ENCODE measurements at places on chromosomes 5 and 9.

- DNase-seq = no peak
Measured at GRCh38 chr9:124137009-124137943, 120.5 kb upstream of the NEK6 start.

GRCh38 chr5:82388181-82388580 is 110.0 kb upstream of the RPS23 start:
- DNase-seq = no peak

GRCh38 chr9:8685825-8686224 is 886.2 kb upstream of the DMAC1 start:
- no peak for DNase-seq

- DNase-seq = no peak
Measured at GRCh38 chr9:134656334-134657006, 14.9 kb downstream of the COL5A1 start.

DNA sequence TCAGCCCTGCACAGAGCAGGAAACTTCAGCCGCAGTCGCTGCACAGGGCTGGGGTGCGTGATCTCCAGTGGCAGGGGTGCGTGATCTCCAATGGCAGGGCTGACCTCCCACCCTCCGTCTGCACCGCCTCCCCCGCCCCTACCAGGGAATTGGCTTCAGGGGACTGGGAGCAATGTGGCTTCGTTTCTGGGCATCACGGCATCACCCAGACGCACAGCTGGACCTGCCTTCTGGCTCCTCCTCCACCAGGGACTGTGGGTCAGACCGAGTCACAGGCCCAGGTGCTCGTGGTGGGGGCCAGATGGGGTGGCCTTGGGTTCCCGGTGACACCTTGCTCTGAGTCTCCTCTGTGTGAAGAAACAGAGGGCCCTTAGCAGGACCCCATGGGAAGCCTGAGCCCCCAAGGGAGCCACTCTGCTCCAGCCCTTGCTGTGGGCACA is 51.1 kb downstream of the AHRR start:
- no peak for DNase-seq

DNA sequence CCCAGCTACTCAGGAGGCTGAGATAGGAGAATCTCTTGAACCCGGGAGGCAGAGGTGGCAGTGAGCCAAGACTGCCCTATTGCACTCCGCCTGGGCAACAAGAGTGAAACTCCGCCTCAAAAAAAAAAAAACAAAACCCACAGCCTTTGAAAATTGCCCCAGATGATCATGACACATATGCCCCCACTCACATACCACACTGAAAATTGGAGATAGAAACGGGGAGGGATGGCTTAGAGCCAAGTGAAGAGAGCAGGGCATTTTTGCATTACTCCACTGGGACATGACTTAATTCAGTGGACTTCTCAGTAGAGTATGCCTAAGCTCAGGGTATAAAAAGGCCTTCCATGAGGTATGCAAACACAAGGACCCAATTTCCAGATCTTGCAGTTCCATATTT is 309.3 kb downstream of the BNC2 start:
- DNase-seq = no peak

DNA sequence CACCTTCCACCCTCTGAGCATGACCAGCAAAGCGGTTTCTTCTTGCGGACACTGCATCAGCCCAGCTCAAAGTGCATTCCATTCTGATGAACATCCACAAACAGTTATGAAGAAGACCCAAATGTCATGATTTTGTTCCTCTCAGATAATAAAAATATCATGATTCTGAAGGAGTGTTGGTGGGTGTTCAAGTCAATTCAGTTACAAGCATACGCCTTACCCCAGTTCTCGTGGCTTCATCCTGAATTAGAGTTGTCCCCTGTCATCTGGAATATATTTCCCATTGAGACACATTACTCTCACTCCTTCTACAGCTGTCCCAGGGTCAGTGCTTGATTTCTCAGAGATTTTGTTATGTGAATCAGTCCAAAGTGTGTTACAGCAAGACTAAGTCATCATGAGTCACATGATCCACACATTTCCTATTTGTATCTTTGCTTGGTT is 325.4 kb downstream of the RFX3 start:
- DNase-seq = no peak

- peak; percentile 67 for DNase-seq
Measured at GRCh38 chr9:136171009-136171800, 33.7 kb downstream of the LHX3 start.

DNA sequence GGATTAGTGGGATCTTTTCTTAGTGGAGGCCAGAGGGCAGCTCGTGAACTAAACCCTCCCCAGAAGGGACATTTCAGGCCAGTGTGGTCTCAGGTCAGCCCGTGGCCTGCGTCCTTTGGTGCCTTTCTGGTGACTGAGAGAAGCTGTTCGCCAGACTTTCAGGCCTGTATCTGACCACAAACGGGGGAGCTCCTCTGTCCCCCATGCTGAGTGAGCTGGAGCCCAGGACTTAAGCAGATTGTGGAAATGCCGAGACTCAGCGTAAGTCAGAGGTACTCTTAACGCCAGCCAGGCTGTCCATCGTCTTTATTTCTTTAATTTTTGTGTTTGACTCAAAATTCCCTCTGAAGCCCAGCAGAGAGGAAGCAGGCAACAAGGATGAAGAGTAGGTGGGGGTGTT is 54.8 kb upstream of the NCS1 start:
- no peak for DNase-seq

DNA sequence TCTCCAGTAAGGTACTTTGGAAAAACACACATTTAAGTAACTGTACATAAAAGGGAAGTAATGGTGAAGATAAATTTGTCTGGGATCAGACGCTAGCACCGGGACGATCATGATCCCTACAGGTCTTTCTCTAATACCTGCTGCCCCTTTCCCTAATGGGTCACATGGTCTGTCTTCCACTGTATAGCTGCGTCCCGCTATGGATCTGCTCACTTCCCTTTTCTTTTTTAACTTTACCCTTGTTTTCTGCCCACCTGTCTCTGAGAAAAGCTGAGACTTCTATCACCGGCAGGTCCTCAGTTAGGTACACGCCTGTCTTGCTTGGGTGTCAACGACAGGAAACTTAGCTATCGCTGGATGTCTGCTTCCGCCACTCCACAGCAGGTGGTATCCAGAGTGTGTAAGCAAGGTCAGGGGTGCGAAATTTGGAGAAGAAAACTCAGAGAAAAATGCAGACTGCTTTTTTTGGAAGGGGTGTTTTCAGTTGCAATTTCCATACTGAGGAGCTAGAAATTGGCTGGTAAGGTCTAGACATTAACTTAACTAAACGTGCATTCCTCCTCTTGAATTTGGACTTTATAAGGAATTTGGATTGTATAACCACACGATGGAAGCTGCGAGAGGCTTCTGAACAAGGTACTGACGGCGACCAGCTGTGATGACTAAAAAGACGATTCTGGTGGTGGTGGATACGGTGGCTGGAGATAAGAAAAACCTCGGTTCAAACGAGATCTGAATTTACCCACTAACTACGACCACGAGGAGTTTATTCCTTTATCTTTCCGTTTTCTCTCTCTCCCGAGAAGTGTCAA is 1.1 kb upstream of the ICE1 start:
- DNase-seq = no peak

GRCh38 chr9:69899491-69899890 is 78.9 kb downstream of the CFAP95 start:
- no peak for DNase-seq

DNA sequence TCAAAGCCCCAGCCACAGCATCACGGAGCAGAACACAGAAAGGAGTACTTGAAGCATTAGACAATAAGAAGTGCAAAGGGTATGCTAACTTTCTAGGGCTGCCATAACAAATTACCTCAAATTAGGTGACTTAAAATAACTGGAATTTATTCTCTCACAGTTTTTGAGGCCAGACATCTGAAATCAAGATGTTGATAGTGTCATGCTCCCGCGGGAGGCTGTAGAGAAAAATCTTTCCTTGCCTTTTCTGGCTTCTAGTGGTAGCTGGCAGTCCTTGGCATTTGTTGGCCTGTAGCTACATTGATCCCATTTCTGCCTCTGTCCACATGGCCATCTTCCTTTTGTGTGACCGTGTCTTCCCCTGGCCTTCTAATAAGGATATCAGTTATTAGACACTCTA is 51.9 kb upstream of the SPDL1 start:
- DNase-seq = no peak

- no peak for DNase-seq
Measured at GRCh38 chr5:176959051-176959450, 47.5 kb downstream of the UIMC1 start.

DNA sequence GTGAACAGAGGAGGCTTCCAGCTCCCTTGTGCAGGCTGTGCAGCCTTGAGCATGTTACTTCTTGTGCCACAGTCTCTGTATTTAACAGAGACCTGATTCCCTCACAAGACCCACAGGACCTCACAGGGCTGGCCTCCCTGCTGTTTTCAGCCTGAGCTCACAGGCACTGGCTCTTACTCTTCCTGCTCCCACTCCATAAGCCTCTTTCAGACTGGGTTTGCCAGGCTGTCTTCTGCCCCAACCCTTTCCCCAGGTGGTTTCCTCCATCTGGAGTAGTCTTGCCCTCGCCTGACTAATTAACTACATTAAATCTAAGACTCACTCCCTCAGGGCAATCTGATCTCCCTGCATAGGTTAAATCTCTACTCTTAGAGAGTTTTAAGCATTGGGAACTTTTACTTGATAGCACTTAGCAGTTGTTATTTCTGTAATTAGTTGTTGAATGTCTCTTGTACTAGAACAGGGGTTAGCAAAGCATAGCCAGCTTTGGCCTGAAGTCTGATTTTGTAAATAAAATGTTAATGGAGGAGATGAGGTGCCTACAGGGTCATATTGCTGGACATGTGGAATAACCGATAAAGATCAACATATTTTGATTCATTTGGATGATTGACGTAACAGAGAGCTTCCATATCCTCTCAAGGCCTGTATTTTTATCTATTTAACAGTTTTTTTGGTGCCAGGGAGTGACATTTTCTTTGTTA is 28.6 kb upstream of the SPATA31E1 start:
- DNase-seq = no peak

DNA sequence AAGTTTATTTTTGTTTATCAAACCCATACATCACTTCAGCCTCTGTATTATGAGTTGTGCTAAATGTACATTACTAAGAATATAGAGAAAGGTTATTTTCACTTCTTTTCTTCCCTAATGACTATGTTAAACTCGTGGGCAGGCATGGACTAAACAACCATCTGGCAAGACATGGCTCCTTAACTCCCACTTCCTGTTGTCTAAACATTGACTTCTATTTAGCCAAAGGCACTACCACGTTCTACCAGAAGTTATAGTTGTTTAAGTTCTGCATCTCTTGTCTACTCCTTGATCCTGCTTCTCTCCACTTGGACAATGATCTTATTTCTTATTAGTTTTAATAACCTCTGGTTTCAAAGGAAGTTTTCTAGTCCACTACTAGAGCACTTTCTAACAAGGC is 136.1 kb downstream of the MACIR start:
- DNase-seq = no peak

GRCh38 chr9:91502913-91503672 is 79.5 kb upstream of the NFIL3 start:
- no peak for DNase-seq

DNA sequence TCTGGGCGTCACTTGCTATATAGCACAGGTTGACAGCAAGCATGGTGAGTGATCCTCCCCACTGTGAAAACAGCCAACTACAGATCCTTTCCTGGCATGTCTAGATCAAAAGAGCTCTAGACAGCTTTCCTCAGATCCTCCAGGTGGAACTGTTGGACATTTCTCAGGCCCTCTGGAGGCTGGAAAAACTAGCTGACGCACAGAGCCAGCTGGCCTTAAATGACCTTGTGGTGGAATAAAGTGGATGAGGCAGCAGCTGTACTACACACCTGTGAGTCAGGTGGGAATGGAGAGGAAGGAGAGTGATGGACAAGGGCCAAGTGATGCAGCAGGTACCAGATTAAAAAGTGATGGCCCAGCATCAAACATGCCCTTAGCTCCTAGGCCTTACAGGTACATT is 172.7 kb downstream of the TRIM32 start:
- DNase-seq = no peak

- DNase-seq = no peak
Measured at GRCh38 chr9:127976498-127976897, 4.3 kb downstream of the EEIG1 start.

- no peak for DNase-seq
Measured at GRCh38 chr9:118023644-118024043, 319.4 kb downstream of the TLR4 start.

- DNase-seq = no peak
Measured at GRCh38 chr9:128021098-128021497, 40.3 kb upstream of the EEIG1 start.

DNA sequence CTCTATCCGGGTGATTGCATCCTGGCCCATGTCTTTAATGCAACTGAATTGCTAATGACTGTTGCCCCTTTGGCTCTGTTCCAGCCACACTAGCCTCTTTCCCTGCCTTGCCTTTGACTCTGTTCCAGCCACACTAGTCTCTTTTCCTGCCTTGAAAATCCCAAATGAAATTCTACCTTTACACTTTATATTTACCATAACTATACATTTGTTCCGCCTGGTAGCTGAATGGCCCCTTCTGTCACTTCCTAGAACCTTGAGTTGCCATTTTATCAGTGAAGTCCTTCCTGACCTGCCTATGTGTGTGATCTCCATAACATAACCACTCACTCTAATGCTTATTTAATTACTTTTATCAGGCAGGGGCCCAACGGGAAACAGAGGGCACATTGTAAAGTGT is 1120.4 kb upstream of the WWC1 start:
- no peak for DNase-seq

Data from HAP-1 (cell line).